ENCODE measurements at places on chromosomes 4 and X.

DNA sequence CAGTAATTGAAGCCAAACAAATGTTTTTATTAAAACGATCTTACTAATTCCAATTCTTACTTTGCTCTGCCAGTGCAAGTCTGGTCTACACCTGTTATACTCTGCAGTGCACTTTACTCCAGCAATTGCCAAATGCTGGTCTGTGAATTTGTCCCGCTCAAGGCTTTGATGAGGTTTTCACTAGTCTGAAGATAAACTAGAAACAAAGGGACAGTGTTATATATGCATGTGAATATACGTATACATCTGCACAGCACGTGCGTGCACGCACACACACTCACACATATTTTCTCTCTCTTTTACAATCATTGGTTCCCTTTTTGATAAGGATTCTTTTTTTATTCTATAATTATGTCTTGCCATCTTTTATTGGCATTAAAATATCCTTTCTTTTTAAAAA, 88.5 kb upstream of the LCORL start:
- DNase-seq = no peak

- DNase-seq = no peak
These were observed 47.0 kb downstream of the SPRY1 start for GRCh38 chr4:123443401-123444289.

- DNase-seq = no peak
These were observed 41.2 kb downstream of the LIN54 start for GRCh38 chr4:82969414-82969813.

DNA sequence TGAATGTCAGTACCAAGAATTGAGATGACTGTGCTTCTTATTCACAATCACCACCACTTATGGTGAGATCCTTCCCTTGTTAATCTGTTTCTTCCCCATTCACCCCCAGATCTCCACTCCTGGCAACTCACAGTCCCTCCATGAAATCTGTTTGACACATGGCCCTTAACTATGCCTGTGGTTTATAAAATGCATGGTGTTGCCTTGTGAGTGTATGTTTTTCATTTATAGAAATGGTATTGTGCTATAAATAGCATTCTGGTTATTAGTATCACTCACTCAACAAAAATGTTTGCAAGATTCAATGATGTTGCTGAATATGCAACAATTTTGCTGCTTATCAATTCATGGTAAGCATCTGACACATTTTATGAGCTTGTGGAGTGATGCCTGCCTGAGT, 131.0 kb downstream of the PRKX start:
- DNase-seq = no peak

Measured in T-helper 17 cell (primary cell).